Activated CD8-positive, alpha-beta memory T cell treated with anti-CD3 and anti-CD28 coated beads for 4 hours (primary cell): ENCODE measurements at places on chromosomes 5 and 9.
A peak's percentile ranks its signal among the peaks of the same experiment; 100 is the strongest.

- no peak for DNase-seq
Measured at GRCh38 chr5:93596310-93596675, 13.3 kb downstream of the NR2F1 start.

GRCh38 chr5:56270568-56271392 is 37.6 kb upstream of the ANKRD55 start:
- DNase-seq, result peak; percentile 36

GRCh38 chr9:86082870-86083269 is 16.5 kb downstream of the GOLM1 start:
- no peak for DNase-seq

- DNase-seq, result no peak
Measured at GRCh38 chr9:104256031-104256695, 162.1 kb downstream of the SMC2 start.

DNA sequence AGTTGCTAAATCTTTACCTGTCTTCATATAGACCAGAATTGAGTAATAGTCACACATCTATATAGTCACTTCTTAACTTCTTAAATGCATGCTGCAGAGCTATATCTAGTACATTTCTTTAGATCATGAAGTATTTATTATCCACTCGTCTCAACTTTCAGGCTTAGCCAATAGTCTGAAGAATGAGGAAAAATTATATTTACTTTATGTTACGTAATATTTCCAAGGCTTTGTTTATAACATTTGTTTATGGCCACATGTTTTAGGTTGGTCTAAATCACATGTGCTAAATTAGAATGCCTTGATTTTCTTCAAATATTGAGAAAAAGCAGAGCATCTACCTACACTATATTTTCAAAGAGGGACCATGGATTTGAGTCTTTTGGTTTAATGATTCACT is 47.2 kb upstream of the RGMB start:
- no peak for DNase-seq

DNA sequence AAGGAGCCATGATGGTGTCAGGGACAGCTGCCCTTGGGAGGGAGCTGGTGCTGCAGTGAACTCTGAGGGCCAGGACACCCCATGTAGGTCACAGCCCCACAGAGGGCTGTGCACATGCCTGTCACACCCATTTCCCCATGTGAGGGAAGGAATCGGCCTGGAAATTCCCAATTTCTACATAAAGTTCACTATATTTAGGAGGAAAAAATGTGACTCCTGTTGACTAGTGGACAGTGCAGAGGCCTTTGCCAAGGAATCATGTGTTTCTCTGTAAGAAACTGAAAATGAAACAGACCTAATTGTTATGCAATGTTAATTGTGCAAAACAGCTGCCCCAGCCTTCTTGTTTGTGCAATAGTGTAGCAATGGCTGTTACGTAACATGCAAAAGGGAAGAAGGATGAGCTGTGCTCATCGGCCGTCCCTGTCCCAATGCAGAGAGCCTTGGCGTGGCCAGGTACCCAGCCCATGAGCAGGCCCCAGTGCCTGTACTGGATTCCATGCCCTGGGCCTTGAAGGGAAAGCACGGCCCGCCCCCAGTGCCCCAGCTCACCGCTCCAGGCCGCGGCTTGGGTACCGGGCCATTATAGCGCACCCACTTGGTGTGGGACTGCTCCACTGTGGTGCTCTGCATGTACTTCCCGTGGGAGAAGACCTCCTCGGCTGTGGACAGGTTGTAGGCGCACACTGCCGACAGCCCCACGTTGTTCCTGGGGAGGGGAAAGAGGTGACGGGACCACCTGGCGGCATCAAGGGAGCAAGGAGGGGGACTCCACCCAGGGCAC is 70.0 kb downstream of the SECISBP2 start:
- no peak for DNase-seq
